Stimulated activated naive CD4-positive, alpha-beta T cell treated with Interleukin-2 at 50 U/mL for 16 hours (primary cell): ENCODE measurements at places on chromosomes 11 and 22.

DNA sequence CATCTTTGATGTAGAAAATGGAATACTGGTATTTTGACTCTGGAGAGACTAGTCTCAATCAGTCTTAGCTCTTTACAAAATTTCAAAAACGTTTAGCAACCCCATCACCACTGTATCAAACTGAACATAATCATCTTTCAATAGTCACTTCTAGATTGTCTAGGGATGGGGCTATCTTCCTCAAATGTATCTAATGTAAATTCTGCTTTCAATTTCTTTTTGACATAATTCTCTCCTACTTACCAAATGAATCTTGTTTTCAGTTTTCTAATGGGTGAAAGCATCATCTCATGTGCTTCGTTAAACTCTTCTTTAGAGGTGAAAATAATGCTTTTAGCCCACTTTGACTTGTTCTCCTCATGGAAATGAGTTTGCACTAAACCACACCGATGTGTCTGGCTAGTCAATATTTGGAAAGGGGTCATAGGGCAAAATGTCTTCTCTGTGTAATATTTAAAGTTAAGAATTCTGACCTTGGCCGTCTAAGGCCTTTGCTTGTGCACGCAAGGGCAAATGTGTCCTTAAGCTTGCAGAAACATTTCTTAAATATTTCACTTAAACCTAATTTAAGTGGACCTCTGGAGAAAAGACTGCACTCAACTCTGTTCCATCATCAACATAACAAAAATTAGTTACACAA is 5.2 kb downstream of the SIK3 start:
- no peak for DNase-seq

- DNase-seq: no peak
Measured at GRCh38 chr11:59012398-59013265, 73.3 kb downstream of the GLYATL1 start.

- peak; percentile 68 for DNase-seq
Measured at GRCh38 chr22:46734830-46735453, 3.1 kb downstream of the CERK start.

GRCh38 chr11:27540051-27540450 is 33.5 kb upstream of the LIN7C start:
- DNase-seq: no peak

GRCh38 chr22:20881231-20881630 is 22.4 kb downstream of the SNAP29 start:
- DNase-seq: no peak

DNA sequence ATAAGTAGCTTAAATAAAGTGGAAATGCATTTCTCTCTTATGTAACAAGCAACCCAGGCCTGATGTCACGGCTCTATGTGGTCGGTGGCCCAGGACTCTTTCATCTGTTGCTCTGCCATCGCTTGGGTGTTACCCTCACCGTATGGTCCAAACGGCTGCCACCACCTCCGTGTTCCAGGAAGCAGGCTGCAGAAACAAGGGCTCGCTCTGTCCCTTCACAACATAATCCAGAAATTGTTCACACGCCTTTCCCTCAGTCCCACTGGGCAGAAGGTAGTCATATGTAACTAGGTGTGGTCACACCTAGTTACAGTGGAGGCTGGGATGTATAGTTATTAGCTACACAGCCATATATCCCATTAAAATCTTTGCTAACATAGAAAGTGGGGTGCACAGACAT is 421.0 kb downstream of the SOX6 start:
- no peak for DNase-seq

DNA sequence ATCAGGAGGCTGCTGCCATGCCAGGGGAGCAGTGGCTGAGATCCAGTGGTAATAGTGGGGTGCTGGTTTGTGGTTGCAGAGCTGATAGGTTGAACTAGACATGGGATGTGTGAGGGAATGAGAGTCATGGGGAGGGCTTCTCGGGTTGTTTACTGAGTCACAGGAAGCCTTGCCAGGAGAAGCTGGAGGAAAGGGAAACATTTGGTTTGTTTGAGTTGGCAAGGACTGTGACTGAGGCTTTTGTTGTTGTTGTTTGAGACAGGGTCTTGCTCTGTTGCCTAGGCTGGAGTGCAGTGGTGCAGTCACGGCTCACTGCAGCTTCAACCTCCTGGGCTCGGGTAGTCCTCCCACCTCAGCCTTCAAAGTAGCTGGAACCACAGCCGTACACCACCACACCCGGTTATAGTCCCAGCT is 49.3 kb downstream of the CABIN1 start:
- DNase-seq: no peak

- DNase-seq: no peak
Measured at GRCh38 chr11:34640050-34640923, 19.4 kb downstream of the EHF start.

GRCh38 chr11:131584785-131585592 is 214.6 kb downstream of the NTM start:
- no peak for DNase-seq

- no peak for DNase-seq
Measured at GRCh38 chr22:25364736-25365241, 145.3 kb downstream of the CRYBB2 start.
